ENCODE measurements at places on chromosomes 1 and 21.
A peak's percentile ranks its signal among the peaks of the same experiment; 100 is the strongest.

GRCh38 chr1:220748089-220748934, at the start of gene MTARC2:
Gene MTARC2, plus strand, starts transcription at chr1:220748322. Its CDS starts 210 bp downstream, at chr1:220748532.
- peak; percentile 34 for ATAC-seq

- ATAC-seq = no peak
Observed at GRCh38 chr21:31443736-31444521, 99.9 kb upstream of the TIAM1 start.

- peak; percentile 78 for ATAC-seq
Observed at GRCh38 chr21:25464275-25464674, 143.0 kb downstream of the MRPL39 start.

DNA sequence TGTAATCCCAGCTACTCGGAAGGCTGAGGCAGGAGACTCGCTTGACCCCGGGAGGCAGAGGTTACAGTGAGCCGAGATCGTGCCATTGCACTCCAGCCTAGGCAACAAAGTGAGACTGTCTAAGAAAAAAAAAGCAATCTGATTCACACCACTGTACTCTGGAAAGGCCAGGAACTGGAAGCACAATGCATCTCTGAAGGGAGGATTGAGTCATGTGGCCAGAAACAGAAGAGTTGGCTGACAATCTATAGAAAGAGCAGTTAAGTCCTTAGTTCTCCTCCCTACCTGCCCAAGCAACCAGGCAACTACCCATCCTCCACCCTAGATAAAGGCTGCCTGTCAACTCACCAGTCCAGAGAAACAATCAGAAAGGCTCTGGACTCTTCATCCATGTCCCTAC, 45.9 kb downstream of the PIK3R3 start:
- no peak for ATAC-seq

- ATAC-seq = no peak
Observed at GRCh38 chr21:42868196-42868595, 11.1 kb downstream of the WDR4 start.

- ATAC-seq = no peak
Observed at GRCh38 chr1:21626921-21627339, 42.2 kb downstream of the RAP1GAP start.

GRCh38 chr1:100122177-100122576, 10.6 kb downstream of the SASS6 start:
- no peak for ATAC-seq

DNA sequence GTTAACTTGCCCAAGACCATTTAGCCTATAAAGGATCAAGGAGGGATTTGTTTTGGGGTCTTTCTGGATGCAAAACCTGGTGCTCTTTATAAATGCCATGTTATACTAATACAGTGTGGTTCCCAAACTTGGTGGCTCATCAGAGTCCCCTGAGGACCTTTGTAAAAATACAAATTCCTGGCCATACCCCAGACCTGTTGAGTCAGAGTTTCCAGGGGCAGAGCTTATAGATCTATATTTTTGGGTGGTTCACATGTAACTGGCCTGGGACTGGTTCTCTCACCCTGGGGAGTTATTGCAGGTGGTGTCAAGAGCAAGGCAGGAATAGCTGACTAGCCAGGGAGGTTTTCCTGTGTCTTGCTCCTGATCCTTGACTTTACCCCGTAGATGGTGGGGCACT, 136.9 kb upstream of the HNRNPU start:
- no peak for ATAC-seq

- peak; percentile 66 for ATAC-seq
Observed at GRCh38 chr1:100622037-100622436, 84.1 kb downstream of the GPR88 start.

- ATAC-seq = no peak
Observed at GRCh38 chr1:50426108-50426700, 3.0 kb upstream of the DMRTA2 start.

- no peak for ATAC-seq
Observed at GRCh38 chr21:24693779-24694178, 913.5 kb downstream of the MRPL39 start.

Data from activated T-helper 17 cell treated with anti-CD3 and anti-CD28 coated beads, Interleukin-2, amount 50 U/mL, for 72 hours (primary cell).